ENCODE measurements at places on chromosomes 6 and 20.

- peak; percentile 4 for DNase-seq
Measured at GRCh38 chr20:19823971-19824370, 65.9 kb downstream of the RIN2 start.

DNA sequence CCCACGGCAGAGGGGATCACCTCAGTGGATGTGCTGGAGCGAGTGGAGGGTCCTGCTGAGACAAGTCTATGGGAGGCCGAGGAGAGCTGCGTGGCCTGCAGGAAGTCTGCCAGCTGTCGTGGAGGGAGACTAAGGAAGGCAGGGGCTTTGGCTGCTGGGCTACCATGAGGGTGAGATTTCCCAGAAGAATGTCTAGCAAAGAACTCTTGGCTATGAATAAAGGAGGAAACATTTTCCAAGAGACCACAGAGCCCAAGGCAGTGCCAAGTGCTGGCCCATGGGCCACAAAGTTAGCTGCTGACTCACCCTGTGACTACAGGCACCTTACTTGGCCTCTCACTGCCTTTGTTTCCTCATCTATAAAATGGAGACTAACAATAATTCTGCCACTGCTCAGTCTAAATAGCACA is 73.4 kb downstream of the PRDM1 start:
- DNase-seq, result no peak

- no peak for DNase-seq
Measured at GRCh38 chr20:32977281-32978008, 26.8 kb downstream of the SUN5 start.

GRCh38 chr20:58012731-58013510 is 215.5 kb downstream of the ANKRD60 start:
- no peak for DNase-seq

DNA sequence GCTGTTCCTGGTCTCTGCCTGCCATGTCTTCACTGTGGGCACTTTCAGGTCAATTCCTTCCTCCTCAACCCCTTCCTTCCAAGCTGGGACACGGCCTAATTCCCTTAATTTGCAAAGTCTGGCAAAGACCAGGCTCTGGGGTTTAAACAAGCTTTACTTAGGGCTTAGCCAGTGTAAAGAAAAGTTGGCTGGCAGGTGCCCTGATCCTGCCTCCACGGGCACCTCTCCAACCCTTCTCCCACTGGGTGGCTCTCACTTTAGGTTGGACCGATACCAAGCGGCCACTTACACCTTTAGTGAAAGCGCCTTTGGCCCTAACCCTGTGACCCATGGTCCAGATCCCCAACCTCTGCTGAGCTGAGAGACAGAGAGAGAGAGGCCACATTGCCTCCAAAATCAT is 13.7 kb upstream of the MLN start:
- DNase-seq, result no peak

- DNase-seq, result no peak
Measured at GRCh38 chr6:128963561-128963960, 80.6 kb downstream of the LAMA2 start.

DNA sequence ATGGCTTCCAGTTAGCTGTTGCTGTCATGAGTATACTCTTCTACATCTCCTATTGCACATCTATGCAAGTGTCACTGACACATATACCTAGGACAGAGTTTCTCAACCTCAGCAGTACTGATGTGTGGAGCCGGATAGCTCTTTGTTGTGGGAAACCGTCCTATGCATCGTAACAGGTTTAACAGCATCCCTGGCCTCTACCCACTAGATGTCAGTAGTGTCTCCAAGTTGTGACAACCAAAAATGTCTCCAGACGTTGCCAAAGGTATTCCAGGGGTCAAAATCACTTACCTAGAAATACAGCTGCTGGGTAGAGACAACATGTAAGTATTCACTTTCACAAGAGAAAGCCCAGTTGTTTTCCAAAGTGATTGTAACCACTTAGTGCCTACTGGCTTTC is 637.6 kb downstream of the RNF144B start:
- peak; percentile 32 for DNase-seq

GRCh38 chr6:166839569-166839968 is 116.8 kb downstream of the RNASET2 start:
- no peak for DNase-seq

DNA sequence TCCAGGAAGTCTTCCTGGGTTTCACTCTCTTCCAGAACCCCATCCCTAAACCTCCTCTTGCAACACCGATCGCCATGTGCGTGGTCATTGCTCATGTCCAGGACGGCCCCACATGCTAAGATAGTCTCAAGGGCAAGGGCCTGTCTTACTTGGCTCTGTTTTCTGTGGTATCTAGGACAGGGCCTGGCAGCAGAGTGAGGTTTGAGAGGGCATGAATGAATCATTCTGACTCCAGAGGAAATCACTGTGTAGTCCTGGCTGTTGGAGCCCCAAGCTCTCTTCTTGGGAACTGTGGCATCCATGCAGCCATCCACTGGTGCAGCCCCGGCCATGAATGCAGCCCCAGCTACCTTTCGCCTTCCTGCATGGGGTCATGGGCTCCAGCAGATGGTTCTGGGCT is 12.4 kb downstream of the SIRPA start:
- no peak for DNase-seq

- DNase-seq, result no peak
Measured at GRCh38 chr20:4067600-4068261, 52.4 kb upstream of the RNF24 start.

- DNase-seq, result no peak
Measured at GRCh38 chr20:18856873-18857272, 43.3 kb downstream of the SCP2D1 start.

- DNase-seq, result no peak
Measured at GRCh38 chr6:42564506-42564825, 637 bp downstream of the UBR2 start.

GRCh38 chr6:81727876-81728517 is 24.5 kb downstream of the TENT5A start:
- DNase-seq, result no peak

GRCh38 chr6:39421383-39422225 is 99.1 kb upstream of the KCNK16 start:
- no peak for DNase-seq

DNA sequence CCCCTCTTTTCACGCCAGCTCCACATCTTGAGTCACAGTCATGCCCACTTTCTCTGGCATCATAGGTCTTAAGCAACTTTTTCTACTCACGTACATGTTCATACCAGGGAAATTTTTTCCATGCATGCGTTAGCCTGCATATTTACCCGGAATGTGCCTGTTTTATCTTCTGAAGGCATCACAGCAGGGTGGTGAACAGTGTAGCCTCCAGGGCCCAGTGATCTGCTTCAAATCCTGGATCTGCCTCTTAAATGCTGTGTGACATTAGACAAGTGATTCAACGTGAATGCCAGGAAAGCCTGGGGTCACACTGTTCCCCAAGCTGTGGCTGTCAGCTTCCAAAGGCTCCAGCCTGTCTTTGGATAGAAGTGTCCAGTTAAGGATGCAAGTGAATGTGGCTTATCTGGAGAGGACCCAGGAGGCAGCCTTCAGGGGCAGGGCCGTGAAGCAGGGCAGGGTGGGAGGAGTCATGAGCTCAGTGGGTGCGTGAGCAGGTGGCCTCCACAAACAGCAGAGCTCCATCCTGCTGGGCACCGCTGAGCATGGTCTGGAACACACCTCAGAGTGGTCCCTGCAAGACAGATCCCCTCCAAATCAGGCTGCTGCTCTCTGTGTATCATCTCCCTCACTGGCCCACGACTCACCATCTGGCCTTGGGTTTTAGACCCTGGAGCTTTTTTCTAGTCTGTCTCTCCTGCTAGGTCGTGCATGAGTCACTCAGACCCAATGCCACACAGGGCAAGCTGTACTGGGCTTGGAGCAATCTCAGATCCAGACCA is 30.4 kb upstream of the CD93 start:
- no peak for DNase-seq
